ENCODE measurements at places on chromosomes 16 and 17. TPM values are rescaled to one million over a fixed set of nuclear protein-coding genes. Genes with fewer than 3 reads are reported as not detected.

DNA sequence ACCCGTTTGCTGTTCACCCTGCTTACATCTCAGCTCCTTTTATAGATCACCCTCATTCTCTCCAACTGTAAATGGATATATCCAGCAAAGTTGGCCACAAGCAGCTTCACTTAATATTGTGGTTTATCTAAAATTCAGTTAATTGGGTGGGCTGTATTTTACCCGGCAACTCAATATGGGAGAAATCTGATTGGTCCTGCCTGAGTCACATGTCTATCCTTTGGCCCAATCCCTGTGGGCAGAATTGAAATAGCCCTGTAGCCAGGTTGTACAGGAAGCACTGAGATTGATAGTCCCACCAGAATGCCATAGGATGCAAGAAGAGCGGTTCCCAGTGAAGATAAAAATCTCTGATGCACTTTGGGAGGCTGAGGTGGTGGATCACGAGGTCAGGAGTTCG, 73.2 kb downstream of the AIPL1 start:
- H3K27ac ChIP-seq: no peak overlapping the region
- DNase-seq: no peak

GRCh38 chr17:1069847-1070246, 72.9 kb downstream of the TIMM22 start:
- H3K4me1 ChIP-seq: no peaks in the 10 kb centered on the region
- no peak overlapping the region for H3K4me3 ChIP-seq
- H3K27ac ChIP-seq: no peak overlapping the region

DNA sequence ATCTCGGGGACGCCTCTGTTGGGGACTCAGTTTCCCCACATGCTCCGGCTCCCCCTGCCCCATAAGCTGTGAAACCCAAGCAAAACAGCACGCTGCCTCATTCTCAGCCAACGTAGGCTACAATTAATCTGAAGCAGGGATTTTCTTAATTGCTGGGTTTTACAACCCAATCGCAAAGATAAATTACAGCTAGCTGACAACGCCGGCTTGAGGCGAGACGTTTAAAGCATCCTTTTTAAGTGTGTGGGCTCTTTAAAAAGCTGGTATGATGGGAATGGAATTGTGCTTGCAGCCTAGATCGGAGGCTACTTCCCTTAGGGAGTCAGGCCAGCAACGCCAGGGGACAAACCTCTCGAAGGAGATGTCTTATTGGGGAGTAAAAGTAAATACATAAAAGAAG, 185.3 kb downstream of the ZNF423 start:
- DNase-seq: no peak
- H3K4me1 ChIP-seq: peaks cover 26% of the 10 kb centered on the region
- no peaks in the 10 kb centered on the region for H3K27me3 ChIP-seq

DNA sequence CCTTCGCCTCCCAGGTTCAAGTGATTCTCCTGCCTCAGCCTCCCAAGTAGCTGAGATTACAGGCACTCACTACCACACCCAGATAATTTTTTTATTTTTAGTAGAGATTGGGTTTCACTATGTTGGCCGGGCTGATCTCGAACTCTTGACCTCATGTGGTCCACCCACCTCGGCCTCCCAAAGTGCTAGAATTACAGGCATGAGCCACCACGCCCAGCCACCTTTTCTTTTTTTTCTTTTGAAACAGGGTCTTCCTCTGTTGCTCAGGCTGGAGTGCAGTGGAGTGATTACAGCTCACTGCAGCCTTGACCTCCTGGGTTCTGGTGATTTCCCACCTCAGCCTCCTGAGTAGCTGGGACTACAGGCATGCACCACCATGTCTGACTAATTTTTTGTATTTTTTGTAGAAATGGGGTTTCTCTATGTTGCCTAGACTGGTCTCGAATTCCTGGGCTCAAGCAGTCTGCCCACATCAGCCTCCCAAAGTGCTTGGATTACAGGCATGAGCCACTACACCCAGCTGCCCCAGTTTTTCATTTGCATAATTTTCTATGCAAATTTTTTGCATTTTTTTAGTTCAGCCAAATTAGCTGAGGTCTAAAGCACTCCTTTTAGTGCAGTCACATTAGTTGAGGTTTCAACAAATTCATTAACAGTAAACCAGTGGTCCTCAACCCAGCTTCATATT, 11.3 kb downstream of the WWP2 start:
- H3K4me3 ChIP-seq: no peak overlapping the region
- no peaks in the 10 kb centered on the region for H3K27me3 ChIP-seq
- H3K36me3 ChIP-seq: peaks cover 7% of the 10 kb centered on the region
- peaks cover 29% of the 10 kb centered on the region for H3K4me1 ChIP-seq

GRCh38 chr16:54194334-54194743, 92.2 kb downstream of the IRX3 start:
- peaks cover 25% of the 10 kb centered on the region for H3K4me1 ChIP-seq
- peak overlapping the region; percentile 81 for H3K27ac ChIP-seq
- no peak for DNase-seq

DNA sequence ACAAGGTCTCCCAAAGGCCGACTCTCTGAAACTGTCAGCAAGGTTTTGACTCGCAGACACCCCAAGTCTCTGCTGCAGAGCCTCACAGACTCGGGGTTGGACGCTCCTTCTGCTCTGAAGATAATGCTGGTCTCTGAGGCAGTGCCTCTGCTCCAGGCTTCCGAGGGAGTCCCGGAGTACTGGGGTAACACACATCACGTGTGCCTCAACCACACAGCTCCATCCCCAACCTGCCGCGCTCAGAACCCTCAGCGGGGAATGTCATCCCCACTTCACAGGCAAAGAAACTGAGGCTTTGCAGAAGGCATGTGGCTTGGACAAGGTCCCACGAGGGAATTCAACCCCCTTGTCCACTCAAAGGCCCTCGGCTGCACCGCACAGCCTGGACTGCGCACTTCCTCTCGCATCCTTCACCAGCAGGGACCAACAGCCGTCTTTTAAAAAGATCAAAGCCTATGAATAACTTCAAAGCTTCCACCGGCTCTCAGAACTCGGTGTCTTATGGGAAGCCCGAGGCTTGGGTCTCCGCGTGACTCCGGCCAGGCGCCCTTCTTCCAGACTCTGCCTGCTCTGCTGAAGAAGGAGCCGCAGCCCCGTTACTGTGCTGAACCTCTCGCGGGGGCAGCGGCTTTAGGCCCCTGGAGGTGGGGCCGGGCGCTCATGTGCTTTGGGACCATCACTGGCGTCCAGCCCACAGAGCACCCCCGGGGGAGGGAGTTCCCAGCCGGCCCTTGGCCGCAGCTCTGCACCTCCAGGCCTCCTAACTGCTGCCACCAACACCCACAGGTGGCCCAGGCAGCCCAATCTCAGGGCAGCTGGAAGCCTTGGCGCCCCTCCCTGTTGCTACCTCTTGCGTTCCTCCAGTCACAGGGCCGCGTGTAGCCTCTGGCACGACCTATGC, 2.2 kb downstream of the TMEM204 start:
- no peak overlapping the region for H3K27ac ChIP-seq
- DNase-seq: no peak
- H3K36me3 ChIP-seq: no peaks in the 10 kb centered on the region
- no peak overlapping the region for H3K4me3 ChIP-seq

DNA sequence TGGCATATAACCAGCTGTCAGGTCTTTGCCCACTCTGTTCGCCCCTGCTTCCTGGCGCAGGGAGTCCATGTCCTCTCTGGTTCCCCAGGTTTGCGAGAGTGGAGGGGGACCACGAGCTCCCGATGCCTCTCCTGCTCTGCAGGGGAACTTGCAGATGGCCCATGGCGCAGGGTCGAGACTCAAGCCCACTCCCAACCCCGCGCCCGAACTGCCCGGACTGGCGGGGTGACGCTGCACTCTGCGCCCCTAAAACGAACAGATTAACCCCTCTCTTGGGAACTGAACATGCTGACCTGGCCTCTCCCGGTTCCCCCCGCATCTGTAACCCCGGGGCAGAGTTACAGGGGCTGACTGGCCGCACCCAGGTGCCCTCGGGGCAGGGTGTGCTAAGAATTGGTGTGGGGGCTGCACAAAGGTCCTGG, 681 bp upstream of the PLA2G15 start:
- peaks cover 19% of the 10 kb centered on the region for H3K4me1 ChIP-seq
- peak overlapping the region; percentile 100 for H3K4me3 ChIP-seq
- no peaks in the 10 kb centered on the region for H3K27me3 ChIP-seq
- no peaks in the 10 kb centered on the region for H3K36me3 ChIP-seq
- H3K27ac ChIP-seq: no peak overlapping the region

FGF11 gene
- 6.0 TPM for total RNA-seq

KRTAP3-2 gene
- total RNA-seq: not detected

PCGF2 gene
- 116 TPM for total RNA-seq

CMTM2 gene
- total RNA-seq: 0.54 TPM

DDX42 gene
- total RNA-seq: 160 TPM
